ENCODE measurements at places on chromosomes 5 and 9.

GRCh38 chr5:113266913-113267227 lies 167.9 kb downstream of the TSSK1B start:
- no peak for DNase-seq

GRCh38 chr5:131272724-131273123 lies 8.9 kb downstream of the CDC42SE2 start:
- no peak for DNase-seq

DNA sequence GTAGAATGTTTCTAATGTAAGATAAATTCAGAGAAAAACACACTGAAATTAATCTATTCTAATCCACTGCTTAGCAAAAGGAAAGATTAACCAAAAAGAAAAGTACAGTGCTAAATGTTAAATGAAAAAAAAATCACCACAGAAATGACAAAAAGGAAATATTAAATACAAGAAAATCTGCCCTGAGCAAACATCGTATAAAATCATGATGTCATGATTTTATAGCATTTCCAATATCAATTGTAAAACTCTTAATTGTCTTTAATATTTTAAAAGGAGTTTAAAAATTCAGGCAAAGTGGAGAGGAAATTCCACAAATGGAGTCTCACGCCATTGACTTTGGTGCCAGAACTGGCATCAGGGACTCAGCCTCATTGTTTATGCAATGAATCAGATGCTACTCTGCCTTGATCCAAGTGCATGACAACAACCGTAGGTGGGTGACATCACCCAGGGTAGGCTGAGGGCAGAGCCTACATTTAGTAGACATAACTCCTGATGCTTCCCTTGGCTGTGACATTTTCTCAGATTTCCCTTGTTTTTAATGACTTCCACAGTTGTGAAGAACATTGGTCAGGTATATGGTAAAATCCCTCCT lies 696.8 kb downstream of the SEMA5A start:
- DNase-seq, result no peak

DNA sequence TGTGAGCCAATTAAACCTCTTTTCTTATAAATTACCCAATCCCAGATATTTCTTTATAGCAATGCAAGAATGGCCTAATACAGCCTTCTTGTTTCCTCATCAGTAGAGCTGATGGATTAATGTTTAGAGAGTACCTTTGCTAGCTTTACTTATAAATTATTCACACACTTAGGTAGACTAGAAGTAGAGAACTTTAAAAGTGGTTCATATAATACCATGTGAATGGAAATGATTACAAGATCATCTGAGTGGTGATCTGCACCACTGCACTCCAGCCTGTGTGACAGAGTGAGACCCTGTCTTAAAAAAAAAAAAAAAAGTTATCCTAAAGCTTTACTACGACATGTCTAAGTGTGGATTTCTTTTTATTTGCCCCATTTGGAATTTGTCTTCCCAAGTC lies 23.2 kb upstream of the LRRTM2 start:
- DNase-seq, result no peak

DNA sequence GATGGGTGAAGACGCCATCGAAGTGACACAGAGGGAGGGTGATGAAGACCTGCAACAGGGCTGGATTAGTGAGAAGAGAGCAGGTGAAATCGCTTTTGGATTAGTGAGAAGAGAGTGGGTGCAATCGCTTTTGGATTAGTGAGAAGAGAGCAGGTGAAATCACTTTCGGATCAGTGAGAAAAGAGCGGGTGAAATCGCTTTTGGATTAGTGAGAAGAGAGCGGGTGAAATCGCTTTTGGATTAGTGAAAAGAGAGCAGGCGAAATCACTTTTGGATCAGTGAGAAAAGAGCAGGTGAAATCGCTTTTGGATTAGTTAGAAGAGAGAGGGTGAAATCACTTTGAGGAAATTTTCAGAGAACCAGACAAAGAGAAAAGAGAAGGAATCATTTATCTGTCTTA lies 67.2 kb upstream of the TRIO start:
- DNase-seq, result no peak
